ENCODE measurements at places on chromosomes 13 and 19. TPM values are rescaled to one million over a fixed set of nuclear protein-coding genes. Genes with fewer than 3 reads are reported as not detected.

GRCh38 chr13:50208826-50209335, 193.6 kb downstream of the KCNRG start:
- no peak for DNase-seq

DNA sequence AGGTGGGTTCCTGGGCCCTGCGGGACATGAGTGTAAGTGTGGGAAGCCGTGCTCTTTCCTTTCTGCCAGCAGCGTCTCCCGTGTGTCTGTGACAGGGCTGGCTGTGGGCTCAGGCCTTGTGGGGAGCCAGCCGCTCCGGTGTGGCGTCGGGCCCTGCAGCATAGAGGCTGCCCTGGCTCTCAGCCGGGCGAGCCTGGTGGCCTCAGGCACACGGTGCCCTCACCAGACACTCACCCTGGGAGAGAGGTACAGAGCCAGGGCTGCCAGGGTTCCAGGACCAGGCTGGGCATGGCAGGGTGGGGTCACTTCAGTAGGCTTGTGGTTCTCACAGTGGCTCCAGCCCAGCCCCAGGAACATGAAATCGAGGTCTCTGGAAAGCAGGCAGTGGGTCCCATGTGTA, 324.8 kb downstream of the TEX29 start:
- no peak for DNase-seq

DNA sequence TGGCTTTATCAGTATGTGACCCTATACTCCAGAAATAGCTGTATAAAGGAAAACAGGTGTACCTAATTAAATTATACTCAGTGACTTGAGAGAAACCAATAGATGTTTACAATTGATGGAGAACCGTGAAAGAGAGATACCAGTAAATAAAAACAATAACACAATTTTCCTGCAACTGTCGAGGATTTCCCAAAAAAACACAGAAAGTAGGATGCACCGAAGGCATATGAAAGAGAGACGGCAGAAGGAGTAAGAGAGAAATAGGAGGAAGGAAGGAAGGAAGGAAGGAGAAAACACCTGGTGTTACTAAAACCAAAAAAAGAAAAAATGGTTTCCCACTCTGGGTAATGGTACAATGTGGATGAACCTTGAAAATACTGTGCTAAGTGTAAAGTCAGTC, 6.8 kb upstream of the ZNF229 start:
- DNase-seq = no peak

Gene CGB2
- not detected for total RNA-seq

Gene ZNF607
- 6.0 TPM for total RNA-seq

Gene NANOS3
- total RNA-seq = 1.4 TPM

Measured in T-cell (primary cell).